ENCODE measurements at places on chromosomes 13 and 19.
A peak's percentile ranks its signal among the peaks of the same experiment; 100 is the strongest.

DNA sequence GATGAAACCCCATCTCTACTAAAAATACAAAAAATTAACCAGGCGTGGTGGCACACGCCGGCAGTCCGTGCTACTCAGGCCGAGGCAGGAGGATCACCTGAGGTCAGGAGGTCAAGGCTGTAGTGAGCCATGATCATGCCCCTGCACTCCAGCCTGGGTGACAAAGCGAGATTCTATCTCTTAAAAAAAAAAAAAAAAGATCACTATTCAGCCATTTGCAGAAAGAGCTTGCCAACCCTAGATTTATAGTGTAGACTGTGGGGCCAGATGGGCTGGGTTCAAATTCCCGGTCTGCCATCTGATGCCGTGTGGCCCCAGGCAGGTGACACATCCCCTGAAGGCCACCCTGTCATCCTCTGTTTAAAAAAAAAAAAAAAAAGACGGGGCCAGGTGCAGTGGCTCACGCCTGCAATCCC lies 28.9 kb downstream of the SMIM24 start:
- DNase-seq, result no peak

DNA sequence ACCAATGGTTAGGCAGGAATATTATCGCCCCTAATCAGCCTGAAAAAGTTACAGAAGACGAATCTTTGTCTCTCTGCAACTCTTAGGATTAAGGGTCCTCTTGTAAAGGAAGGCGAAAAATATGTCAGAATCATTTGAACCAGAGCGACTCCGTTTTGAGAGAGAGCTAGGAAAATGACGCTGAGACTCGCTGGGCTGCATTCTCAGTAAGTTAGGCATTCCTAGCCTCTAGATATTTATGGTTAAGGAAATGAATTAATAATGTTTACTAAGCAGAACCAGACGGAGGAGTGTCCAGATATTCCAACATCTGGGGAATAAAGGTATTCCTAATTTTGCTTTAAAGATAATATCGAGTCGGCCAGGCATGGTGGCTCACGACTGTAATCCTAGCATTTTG lies 755 bp upstream of the ZNF726 start:
- DNase-seq, result no peak

- no peak for DNase-seq
Measured at GRCh38 chr19:32876236-32876918, 6.8 kb upstream of the SLC7A9 start.

GRCh38 chr19:7575434-7576040 lies 20.1 kb upstream of the CAMSAP3 start:
- no peak for DNase-seq

- peak; percentile 85 for DNase-seq
Measured at GRCh38 chr19:15449620-15450527, at the start of gene WIZ. TSS of gene WIZ (minus strand) at chr19:15449956. CDS start at chr19:15448307, 1,649 bp downstream.

- no peak for DNase-seq
Measured at GRCh38 chr13:100652510-100652909, 22.1 kb downstream of the TMTC4 start.

Measured in CD4-positive, alpha-beta T cell treated with Interleukin-2 at 100 ng/mL for 4 hours (primary cell).